NCI-H146 (cell line): ENCODE measurements at places on chromosomes 13 and 19.

DNA sequence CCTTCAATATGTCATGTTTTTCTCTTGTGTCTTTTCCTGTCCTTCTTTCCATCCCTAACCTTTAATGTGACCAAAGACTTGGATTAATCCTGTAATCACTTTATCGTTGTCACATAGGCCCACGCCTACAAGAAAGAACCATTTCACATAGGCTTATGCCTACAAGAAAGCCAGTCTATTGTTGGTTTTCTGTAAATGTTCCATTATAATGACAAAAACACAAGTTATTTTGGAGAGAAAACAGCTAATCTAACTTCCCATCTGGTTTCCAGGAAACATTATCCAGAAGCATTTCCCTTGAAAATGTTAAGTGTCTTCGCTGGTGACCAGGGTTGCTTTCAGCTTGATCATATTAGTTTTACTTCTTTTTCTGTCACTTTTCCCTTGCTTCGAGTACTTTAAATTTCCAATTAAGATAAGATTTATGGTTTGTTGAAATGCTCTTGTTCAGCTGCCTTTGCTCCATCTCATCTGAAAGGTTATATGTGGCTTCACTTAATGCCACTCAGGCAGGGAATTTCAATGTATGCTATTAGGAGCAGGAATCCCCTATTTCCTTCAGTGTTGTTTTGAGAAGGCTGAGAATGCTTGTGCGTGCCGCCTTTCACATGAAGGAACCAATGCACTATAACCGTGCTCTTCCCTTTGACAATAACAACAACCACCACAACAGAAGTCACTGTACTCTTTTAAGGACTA is 708.2 kb downstream of the EFNB2 start:
- no peak for DNase-seq

- no peak for DNase-seq
These were observed 60.4 kb downstream of the MYO9B start for GRCh38 chr19:17136021-17136420.

DNA sequence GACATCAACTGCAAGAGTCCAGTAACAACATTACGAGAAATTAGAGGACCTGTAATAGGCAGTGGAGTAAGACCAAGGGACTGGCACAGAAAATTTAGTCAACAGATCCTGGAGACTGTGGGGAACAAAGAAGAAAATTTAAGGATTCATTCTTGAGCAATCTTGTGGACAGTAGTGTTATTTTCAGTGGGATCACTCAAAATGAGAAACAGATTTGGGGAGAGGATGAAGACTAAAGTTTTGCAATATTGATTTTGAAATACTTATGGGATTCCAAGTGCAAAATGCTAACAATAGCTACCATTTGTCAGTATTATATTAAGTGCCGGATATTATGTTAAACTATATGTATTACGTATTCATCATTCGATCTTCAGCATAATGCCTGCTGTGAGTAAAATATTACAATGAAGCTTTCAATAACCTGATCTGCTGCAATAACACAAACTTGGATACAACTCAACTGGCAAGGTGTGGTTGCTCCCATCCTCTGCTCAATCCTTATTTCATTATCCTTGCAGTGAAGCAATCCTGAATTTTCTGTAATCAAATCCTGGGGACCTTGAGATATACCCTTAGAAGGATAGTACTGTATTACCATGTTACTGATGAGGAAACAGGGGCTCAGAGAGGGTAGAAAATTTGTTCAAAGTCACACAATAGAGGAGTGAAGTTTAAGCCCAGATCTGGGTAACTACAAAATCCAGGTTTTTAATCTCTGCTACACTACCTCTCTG is 84.2 kb downstream of the SACS start:
- no peak for DNase-seq

DNA sequence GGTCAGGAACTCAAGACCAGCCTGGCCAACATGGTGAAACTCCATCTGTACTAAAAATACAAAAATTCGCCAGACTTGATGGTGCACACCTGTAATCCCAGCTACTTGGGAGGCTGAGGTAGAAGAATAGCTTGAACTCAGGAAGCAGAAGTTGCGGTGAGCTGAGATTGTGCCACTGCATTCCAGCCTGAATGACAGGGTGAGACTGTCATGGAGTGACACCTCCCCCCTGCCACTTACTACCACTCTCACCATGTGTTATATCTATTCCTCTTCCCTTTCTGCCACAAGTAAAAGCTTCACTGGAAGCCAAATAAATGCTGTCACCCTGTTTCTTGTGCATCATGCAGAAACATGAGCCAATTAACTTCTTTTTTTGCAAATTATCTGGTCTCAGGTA is 10.6 kb upstream of the CEACAM4 start:
- no peak for DNase-seq

GRCh38 chr19:11164879-11165406 is 9.4 kb upstream of the SPC24 start:
- no peak for DNase-seq

- no peak for DNase-seq
These were observed 275.9 kb downstream of the ZNF536 start for GRCh38 chr19:30647891-30648720.

GRCh38 chr13:101618440-101619187 is 166.1 kb downstream of the ITGBL1 start:
- DNase-seq, result no peak

DNA sequence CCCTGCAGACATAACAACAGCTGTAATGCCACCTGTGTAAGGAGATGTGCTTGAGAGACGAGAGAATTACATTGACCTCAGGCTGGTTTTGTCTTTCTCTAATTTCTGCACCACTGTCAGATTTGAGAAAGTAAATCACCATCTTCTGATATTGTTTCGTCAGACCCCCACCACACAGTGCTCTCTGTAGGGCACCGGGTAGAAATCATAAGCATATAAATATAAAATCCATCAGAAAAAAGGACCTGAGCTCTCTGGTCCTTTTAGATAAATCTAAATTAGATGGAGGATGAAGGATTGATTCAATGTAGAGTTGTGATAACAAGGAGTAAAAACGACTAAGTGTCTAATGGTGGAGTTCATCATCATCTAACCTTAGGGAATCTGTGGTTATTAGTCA is 1981.0 kb upstream of the PRR20A start:
- DNase-seq, result no peak

DNA sequence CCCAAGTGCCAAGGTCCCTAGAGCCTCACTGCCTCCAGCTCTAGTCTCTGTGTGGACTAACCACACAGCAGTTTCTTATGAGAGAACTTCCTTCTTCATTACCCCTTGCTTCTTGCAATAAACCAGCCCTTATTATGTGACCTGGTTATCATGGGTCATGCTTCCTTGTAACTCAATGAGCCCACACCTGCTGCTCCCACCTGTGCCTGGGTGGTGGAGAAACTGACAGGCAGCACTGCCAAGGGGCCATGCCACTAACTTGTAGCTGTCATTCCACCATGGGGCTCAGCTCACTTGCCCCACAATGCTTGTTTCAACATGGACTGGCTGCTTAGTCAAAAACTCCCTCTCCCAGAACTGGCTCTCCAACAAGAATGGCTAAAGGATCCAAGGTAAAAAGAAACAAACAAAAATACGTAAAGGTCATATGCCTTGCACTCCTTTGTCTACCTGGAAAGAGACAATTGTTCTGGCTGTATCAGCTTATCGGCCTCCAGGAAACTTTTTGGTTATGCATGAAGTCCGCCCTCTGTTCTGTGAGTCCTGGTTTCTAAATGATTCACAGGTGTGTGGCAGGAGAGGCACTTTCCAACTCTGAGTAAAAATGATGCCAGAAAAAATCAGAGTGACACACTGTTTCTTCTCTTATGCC is 446.4 kb downstream of the COG6 start:
- no peak for DNase-seq

DNA sequence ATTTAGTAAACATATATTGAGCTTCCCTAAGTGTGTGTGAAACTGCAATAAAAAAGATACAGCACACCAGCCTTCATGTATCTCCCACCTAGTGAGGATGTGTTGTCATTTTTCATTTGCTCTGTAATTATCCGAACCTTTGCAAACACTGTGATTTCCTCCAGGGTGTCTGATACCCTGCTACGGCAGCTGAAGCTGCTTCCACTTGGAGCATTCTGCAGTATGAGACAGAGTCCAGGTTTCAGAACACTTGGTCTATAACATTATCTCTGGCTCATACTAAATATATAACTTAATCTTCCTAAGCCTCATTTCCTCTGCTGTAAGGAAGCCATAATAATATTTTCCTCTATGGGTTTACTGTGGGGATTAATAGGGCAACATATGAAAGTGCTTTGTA is 1338.1 kb upstream of the SLC10A2 start:
- DNase-seq, result peak; percentile 20

GRCh38 chr13:78662467-78662866 is 3.5 kb upstream of the OBI1 start:
- DNase-seq, result no peak

DNA sequence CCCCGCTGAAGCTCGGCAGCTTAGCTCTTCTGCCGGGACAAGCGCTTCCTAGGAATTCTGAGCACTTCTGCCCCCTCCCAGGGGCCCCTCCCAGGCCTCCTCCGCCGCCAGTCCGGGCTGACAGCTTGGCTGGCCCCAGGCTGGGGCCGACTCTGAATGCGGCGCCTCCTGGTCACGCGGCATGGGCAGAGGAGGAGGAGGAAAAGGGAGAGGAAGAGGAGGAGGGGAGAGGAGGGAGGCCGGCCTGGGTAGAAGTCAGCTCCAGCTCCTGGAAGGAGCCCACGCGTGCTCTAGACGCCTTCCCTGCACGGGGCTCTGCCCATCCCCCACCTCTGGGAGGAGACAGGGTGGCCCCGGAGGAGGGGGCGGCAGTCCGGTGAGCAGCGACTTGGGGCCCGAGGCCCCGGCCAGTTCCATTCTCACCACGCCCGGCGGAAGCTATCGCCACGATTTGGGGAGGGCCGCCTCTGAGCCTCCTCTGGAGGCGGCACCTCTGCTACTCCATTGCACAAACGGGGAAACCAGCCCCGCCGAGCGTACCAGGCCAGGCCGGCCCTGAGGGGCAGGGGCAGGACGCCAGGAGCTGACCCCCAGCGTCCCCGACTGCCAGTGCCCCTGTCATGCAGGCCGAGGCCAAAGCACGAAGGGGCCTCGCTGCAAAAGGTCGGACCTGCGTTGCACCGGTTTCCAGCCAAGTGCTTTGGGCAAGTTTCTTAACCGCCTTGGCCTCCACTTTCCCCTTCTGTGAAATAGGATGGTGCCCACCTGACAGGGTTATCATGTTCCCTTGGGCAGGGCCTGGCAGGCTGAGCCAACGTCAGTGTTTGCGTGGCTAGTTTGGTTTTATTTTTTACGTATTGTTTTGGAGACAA is 31.6 kb downstream of the CCNE1 start:
- no peak for DNase-seq

- no peak for DNase-seq
These were observed 4.6 kb upstream of the DYRK1B start for GRCh38 chr19:39838569-39838968.

DNA sequence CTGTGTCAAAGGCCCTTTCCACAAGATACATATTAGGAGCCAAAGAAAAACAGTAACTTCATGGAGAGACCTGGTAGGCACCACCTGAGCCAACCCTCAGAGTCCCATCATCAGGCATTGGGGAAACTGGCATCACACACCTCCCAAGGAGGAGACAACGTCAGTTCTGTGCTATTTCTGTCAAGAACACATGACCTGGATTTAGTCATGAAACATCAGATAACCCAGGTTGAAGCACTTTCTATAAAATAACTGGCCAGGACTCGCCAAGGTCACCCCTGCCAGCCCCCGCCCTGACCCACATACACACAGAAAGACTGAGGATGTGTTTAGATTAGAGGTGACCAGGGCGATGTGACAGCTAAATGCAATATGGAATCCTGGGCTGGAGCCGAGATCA is 35.6 kb downstream of the COL4A1 start:
- DNase-seq, result no peak

- DNase-seq, result peak; percentile 100
These were observed 22.6 kb downstream of the ZSWIM4 start for GRCh38 chr19:13817615-13818371.

- no peak for DNase-seq
These were observed 9.1 kb upstream of the MCF2L start for GRCh38 chr13:112959701-112960542.

GRCh38 chr13:113939129-113939943 is 34.5 kb downstream of the C13orf46 start:
- no peak for DNase-seq

DNA sequence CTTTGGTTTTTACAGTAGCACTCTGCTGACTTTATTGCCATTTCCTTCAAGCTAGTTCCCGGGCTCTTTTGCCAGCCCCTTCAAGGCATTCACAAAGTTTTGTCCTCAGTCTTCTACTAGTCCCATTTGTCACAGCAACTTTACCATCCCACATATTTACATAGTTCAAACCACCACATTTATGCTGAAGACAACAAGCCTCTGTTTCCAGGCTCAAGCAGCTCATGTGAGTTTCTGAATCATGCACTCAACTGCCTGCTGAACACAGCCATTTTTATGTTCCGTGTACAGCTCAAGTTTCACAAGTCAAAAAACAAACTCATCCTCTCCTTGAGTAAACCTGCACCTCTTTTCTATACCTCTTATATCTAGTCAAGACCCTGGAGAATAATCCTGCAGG is 977.0 kb upstream of the SLC10A2 start:
- DNase-seq, result no peak

GRCh38 chr13:73715911-73716510 is 418.2 kb downstream of the KLF12 start:
- DNase-seq, result no peak

DNA sequence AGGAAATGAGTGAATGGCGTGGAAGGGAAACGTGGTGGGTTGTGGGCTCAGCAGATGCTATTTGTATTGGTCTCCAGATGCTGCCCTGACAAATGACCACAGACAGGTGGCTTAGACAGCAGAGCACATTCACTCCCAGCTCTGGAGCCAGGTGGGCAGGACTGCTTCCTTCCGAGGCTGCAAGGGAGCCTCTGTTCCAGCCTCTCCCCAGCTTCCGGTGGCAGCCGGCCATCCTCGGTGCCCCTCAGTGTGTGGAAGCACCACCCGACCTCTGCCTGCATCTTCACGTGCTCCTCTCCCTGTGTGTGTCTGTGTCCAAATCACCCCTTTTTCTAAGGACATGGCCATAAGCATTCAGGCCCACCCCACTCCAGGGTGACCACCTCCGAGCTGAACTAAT is 105.1 kb downstream of the SOX1 start:
- no peak for DNase-seq

- no peak for DNase-seq
These were observed 12.9 kb upstream of the NDUFS7 start for GRCh38 chr19:1370579-1371361.

GRCh38 chr13:101718496-101718895 is 266.0 kb downstream of the ITGBL1 start:
- DNase-seq, result no peak

- DNase-seq, result no peak
These were observed 41.7 kb downstream of the VWA8 start for GRCh38 chr13:41919031-41919740.

DNA sequence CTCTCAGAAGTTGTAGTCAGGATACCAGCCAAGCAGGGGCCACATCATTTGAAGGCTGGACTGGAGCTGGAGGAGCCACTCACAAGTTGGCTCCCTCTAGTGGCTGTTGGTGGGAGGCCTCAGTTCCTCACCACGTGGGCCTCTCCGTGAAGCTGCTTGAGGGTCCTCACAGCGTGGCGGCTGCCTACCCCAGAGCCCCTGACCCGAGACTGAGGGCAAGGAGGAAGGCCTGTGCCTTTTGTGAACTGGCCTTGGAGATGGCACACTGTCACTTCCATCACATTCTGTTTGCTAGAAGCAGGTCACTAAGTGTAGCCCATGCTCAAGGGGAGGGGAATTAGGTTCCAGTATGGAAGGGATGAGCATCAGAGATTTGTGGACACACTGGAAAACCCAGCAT is 14.6 kb downstream of the GNA11 start:
- peak; percentile 43 for DNase-seq
